ENCODE measurements at places on chromosomes 3 and 15.
A peak's percentile ranks its signal among the peaks of the same experiment; 100 is the strongest.

DNA sequence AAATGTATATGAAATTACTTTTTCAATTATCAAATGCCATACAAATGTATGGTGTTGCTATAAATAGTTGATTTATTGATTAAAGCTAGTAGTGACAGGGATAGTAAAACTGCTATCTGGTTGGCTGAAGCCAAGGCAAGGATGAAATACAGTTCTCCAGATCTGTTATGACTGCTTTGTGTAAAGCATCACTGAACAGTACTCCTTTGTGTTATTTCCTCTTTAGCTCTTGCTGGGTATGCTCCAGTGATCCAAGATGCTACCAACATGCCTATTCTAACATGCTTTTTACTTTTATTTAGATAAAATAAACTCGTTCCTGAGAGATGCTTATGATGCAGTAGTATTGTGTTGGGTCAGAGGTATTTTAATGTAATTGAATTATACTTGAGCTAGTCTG lies 12.4 kb upstream of the UBR1 start:
- no peak for DNase-seq

DNA sequence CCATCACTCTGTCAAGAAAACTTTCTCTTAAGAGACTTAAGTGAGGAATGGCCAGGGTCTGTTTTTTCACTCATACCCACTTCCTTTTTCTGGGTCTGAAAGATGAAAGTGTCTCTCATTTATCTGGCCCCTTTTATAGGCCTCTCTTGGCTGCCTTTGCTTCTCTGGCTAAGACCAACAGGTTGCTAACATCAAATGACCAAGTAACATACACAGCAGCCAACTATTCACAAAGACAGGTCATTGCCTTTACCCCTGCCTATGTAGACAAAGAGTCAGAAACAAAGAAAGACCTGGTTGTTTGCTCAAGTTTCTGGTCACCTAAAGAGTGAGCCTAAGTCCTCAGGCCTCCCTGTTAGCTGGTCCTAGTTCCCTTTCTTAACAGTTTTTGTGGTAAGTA lies 24.0 kb upstream of the CSTA start:
- DNase-seq = no peak

- no peak for DNase-seq
Measured at GRCh38 chr3:23219117-23219516, 16.0 kb downstream of the UBE2E2 start.

GRCh38 chr3:69505770-69506407 lies 120.0 kb upstream of the FRMD4B start:
- no peak for DNase-seq

GRCh38 chr15:92796161-92796611 lies 103.9 kb upstream of the CHD2 start:
- DNase-seq = no peak

DNA sequence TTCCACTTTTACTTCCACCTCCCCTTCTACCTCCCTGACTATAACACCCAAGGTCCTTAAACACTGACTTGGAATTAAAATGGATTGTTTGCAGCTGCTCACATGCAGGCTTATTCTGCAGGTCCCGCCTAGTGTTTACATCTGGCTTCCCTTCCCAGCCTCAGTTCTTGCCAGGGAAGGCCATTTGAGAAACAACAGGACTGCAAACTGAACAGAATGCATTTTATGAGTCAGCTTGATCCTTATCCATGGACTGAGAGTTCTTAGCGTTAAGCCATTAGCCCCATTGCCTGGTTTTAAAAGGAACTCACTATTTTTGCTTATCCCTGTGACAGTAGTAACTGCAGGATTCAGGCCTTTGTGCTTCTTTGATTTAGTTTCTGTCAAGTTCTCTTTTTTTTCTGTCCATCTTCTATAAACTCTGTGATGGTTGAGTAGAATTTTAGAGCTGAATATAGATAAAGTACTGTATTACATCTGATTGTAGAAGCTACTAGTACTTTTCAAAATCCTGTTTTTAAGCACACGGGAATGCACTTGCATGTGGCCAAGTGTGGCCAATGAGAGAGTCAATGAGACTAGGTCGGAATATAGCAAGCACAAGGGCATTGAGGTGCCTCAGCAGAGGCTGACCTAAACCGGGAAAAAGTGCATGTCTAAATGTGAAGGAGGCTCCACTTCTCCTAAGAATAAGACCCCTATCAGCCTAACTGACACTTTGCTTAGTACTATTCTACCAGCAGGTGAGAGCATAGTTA lies 106.4 kb downstream of the TUSC7 start:
- DNase-seq = no peak

GRCh38 chr3:132605374-132605792 lies 8.3 kb downstream of the ACKR4 start:
- no peak for DNase-seq

- DNase-seq = peak; percentile 63
Measured at GRCh38 chr15:62254137-62254934, 89.3 kb upstream of the C2CD4B start.

- DNase-seq = no peak
Measured at GRCh38 chr3:151182349-151183079, 20.5 kb downstream of the GPR171 start.

DNA sequence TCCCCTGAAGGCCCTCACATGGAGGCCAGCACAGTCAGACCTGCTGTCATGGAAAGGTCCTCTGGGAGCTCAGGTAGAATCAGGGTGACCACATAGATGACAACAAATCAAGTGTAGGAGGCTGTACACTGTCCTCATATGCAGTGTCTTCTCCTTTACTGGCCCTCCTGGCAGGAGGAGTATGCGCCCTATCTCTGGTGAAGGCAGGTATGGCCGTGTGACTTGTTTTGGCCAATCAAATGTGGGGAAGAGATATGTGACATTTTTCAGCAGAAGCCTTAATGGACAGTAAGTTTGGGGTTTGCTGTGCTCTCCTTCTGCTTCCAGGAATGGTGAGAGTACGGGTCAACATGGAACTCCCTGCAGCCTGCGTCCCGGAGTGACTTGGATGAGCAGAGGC lies 69.9 kb downstream of the RHCG start:
- DNase-seq = no peak

DNA sequence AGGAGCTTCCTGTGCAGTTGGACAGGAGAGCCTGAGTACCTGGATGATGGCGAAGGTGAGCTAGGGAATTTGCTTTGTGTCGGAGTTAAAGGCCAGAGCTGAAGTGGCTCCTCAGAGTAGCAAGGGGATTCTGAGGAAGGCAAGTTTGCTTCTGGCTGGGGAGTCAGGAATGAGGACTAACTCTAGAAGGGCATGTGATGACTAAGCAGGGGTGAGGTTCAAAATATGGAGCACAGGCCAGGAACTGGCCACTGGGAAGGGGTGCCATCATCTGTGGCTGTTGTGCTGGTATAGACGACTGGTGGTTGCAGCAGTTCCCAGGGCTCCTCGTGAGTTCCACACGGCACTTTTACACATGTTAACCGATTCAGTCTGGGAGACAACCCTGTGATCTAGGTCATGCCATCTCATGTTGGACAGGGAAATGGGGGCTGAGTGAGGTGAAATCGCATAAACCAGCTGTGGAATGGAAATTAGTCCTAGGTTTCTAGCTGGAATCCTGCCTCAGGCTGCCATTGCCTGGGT lies 100.8 kb downstream of the EEFSEC start:
- DNase-seq = no peak

GRCh38 chr15:78985859-78986475 lies 41.1 kb upstream of the CTSH start:
- DNase-seq = no peak

DNA sequence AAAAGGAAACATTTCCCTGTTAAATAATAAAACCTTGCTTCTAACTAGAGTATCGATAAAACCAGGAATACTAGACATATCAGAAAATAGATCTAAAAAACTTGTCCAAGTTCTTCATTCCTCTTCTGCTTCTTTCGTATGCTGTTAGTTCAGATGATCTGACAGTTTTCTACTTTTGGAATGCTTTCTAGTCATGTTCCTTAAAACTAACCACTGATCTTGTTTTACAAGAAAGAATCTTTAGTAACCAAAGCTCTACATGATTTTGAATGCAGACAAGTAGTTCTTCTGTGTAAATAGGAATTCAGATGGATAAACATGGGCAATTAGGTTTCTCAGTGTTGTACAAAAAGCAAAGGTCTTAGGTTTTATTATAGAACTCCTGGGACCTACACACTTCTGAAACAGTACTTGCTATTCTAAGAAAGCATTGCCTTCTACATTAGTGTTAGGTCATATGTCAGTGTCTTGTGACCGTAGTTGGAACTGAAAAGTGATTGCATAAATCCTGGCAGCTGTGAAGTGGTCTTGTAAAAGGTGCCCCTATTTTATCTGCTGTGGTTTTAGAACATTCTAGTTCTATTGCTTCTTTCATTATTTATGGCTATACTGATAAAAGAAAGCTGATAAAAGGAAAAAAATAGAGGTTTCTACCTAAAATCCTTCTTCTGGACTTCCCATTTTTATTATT lies 40.7 kb downstream of the SNRK start:
- DNase-seq = no peak

DNA sequence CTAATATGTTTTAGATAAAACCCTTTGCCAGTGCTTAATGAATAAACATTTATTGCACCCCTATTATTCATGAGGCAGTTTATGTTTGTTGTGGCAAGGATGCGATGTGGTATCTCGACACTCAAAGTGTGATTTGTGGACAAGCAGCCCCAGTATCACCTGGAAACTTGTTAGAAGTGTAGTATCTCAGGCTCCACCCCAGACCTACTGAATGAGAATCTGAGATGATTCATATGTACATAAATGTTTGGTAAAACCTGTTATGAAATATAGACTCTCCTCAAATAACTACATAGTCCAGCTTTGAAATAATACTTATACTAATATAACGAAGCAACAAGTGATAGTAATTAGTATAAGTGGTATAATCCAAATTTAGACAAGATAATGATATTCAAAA lies 914.8 kb downstream of the TUSC7 start:
- no peak for DNase-seq

- DNase-seq = no peak
Measured at GRCh38 chr3:157754451-157754850, 251.2 kb upstream of the VEPH1 start.

DNA sequence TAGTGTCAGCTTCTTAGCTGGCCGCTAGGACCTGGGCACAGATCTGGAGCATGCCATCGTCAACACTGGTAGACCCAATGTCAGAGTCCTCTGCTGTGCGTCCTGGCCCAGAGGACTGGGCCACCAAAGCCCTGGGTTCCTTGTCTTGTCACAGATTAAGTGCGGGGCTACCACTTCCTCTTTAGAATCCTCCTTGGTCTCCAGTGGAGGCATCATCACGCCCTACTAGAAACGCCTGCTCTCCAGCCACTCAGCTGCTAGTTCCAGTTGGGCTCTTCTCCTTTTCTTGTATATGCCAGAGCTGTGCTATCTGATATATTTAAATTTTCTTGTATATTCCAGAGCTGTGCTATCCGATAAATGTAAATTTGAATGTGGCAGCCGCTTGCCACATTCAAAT lies 11.2 kb downstream of the PPCDC start:
- no peak for DNase-seq
